ENCODE measurements at places on chromosomes 2 and 18.

GRCh38 chr2:143169105-143169504, 39.9 kb downstream of the ARHGAP15 start:
- no peak for DNase-seq

GRCh38 chr2:16150456-16151280, 210.3 kb downstream of the MYCN start:
- DNase-seq = no peak

GRCh38 chr2:190121971-190122370, 59.4 kb upstream of the MSTN start:
- no peak for DNase-seq

DNA sequence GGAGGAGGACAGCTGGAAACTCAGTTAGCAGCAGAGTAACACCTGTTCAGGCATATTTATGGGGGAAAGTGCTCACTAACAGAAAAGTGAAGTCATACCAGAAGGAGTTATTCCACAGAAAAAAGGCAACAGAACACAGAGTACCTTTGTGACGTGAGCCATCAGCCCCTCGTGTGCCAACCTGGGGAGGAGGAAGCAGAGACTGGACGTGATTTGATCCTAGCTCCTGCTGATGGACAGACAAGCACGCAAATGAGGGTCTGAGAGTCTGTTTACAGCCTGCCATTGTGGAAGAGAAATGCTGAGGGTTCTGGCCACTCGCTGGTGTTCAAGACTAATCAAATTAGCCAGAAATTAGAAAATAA, 120.7 kb downstream of the ZNF521 start:
- DNase-seq = no peak

- DNase-seq = no peak
Measured at GRCh38 chr2:207233731-207234130, 68.0 kb upstream of the KLF7 start.

DNA sequence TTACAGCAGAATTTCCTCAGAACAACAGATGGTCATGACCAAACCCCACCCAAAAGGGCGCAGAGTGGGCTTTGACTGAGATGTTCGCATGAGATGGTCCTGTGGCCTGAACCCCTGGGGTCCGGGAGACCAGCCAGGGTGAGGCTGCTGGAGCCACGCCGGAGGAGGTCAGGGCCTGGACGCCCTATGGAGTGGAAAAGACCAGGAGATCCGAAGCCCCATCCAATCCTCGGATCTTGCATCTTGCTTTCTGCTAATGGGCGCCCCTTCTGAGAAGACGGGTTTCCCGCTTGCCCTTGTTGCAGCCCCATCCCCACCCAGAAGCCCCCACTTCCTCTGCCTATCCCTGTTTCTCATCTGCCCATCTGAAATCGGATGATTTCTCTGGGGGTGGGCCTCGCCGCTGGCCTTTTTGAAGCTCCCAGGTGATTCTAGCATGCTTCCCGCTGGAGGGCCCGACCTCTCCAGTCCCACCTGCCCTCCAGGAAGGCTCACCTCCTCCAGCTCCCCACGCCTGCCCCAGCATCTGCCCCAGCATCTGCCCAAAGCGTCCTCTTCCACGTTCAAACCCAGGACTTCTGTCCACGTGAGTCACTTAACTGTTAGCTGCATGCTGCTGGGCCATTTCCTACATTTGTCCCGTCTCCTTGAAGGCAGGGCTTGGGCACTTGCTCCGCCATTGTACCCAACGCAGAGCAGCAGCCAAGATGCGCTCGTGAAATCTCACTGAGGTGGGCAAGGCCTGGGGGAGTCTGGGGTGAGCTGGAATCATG, 4.3 kb upstream of the CNDP1 start:
- no peak for DNase-seq

GRCh38 chr2:172995323-172996244, 80.1 kb upstream of the MAP3K20 start:
- no peak for DNase-seq

GRCh38 chr2:26536371-26537068, 58.6 kb upstream of the OTOF start:
- DNase-seq = no peak

DNA sequence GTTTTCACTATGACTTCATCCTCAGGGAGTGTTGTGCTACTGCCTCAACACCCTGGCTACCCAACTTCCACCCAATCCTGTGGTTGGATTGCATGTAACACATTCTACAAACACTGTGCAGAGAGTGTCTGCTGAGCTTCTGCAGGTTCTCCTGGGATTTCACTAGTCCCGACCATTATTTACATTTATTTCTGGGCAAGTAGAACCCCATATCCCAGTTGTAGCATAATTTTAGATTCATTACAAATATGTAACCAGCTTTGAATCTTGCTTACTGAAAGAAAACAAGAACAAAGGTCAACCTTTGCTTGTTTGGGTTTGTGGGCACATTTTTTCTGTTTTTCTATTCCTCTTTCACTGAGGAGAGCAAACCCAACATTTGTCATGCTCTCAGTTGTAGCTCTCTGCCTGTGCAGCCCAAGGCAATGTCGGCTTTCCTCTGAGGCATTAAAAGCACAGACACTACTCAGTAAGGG, 2036.1 kb upstream of the LRRTM1 start:
- DNase-seq = no peak

- peak; percentile 29 for DNase-seq
Measured at GRCh38 chr2:233225230-233226068, 26.0 kb upstream of the ATG16L1 start.
